Esophagus squamous epithelium (tissue), 5 donors: ENCODE measurements at places on chromosomes 11 and 22.
A peak's percentile ranks its signal among the peaks of the same experiment; 100 is the strongest.

- no peak for DNase-seq
Measured at GRCh38 chr11:85694385-85694980, 8.5 kb upstream of the CCDC89 start.

DNA sequence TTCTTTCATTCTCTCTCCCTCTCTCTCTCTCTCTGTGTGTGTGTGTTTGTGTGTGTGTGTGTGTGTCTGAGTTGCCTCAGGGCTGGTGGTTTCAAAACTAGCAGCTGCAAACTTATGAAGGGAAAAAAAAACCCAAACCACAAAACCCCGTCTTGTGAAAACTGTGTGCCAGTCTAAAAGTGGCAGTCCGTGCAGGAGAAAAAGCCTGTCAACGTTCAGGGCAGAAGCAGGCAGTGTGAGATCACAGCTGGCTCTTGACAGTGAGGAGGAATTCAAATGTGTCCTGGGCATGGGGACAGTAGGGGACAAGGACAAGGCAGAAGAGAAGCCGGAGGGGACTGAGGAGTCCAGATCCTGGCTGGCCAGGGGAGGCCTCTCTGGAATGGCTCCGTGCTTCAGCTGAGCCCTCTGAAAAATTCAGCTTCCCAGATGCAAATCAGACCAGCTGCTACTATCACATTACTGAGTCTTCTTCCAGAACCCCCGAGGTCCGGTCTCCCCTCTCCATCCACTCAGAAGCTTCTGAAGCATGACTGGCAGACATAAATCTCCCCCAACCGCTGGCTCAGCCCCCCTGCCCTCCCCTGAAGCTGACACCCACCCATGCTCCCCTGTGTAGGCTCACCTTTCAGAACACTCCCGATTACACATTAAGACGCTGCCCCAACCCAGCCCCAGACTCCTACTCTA, 31.9 kb downstream of the FLI1 start:
- DNase-seq: peak; percentile 27

DNA sequence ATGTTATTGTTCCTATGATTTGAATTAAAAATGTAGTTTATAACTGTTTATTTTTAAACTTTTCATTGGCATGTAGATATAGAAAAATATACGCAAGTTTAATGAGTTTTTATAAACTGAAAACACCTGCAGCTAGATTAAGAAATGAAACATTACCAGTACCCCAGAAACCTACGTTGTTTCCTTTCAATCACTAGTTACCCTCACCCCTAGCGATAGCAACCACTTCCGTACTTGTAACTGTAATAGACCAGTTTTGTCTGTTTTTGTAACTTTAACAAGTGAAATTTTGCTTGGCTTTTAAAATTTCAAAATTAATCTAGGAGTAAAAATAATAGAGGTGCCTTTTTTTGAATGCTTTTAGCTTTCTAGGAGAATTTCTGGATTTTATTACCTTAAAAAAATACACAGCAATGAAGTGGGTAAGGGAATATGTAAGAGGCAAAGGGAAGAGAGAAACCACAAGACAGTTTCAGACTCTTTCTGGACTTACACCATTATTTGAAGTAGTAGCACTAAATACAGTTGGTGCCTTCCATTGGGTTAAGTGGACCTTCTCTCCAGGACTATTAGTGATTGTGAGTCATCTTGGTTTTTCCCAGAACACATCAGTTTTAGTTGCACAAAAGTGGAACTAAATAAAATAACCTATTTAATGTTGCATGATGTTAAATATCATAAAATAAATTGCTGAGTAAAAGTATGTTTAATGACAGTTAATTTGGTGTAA, 18.7 kb upstream of the NAT10 start:
- no peak for DNase-seq

- no peak for DNase-seq
Measured at GRCh38 chr11:2800655-2801531, 84.7 kb downstream of the CDKN1C start.

- DNase-seq: no peak
Measured at GRCh38 chr11:103994094-103994493, 42.3 kb upstream of the DDI1 start.

GRCh38 chr11:112404112-112404511, 143.5 kb upstream of the PLET1 start:
- DNase-seq: no peak

- DNase-seq: no peak
Measured at GRCh38 chr11:44611088-44611487, 45.6 kb downstream of the CD82 start.

DNA sequence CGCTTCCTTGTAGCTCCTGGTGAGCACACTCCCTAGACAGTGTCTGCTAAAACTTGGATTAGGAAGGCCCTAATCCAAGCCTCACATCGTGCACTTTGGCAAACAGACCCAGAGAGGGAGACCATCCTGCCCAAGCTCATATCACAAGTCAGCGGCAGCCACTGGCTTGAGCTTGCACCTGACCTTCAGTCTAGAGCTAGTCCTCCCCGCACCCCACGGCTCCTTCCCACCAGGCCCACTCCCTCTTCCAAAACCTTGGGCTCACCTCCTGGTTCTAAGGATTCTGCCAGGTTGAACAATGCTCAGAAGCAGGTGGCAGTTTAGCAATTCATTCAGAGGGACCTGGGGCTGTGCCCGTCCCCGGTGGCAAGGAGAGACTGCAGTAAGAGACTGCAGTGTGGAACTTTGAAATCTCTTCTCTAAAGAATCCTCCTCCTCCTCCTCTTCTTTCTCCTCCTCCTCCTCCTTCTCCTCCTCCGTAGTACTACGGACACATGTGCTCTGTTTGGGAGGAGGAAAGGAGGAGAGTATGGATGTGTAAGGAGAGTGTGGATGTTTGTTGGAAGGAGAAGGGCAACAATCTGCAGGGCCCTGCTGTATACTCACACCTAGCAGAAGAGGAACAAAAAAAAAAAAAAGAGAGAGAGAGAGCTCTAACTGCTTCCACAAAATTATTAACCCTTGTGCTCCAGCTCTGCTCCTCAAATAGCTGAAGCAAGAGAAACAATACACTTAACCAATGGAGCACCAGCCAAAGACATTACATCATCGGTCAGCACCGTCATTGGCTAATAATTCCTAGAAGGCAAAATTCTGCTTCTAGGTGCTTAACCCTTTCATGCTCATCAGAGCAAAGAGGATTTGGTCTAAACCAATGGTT, 6.0 kb downstream of the SYN3 start:
- no peak for DNase-seq

GRCh38 chr11:1863352-1864216, 10.7 kb downstream of the LSP1 start:
- no peak for DNase-seq

GRCh38 chr11:68690671-68691401, 6.5 kb downstream of the GAL start:
- DNase-seq: no peak

DNA sequence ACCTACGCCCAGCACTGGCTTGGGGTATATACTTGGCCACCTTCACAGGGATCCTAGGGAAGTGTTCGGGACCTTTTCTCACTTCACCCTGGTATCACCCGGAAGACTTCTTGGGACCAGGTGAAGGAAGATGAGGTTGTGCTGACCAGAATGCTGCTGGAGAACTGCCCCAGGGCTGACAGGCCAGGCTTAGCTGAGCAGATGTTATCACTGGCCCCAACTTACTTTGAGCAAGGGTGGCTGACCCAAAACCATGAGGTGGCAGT, 4.5 kb downstream of the FTH1 start:
- no peak for DNase-seq

DNA sequence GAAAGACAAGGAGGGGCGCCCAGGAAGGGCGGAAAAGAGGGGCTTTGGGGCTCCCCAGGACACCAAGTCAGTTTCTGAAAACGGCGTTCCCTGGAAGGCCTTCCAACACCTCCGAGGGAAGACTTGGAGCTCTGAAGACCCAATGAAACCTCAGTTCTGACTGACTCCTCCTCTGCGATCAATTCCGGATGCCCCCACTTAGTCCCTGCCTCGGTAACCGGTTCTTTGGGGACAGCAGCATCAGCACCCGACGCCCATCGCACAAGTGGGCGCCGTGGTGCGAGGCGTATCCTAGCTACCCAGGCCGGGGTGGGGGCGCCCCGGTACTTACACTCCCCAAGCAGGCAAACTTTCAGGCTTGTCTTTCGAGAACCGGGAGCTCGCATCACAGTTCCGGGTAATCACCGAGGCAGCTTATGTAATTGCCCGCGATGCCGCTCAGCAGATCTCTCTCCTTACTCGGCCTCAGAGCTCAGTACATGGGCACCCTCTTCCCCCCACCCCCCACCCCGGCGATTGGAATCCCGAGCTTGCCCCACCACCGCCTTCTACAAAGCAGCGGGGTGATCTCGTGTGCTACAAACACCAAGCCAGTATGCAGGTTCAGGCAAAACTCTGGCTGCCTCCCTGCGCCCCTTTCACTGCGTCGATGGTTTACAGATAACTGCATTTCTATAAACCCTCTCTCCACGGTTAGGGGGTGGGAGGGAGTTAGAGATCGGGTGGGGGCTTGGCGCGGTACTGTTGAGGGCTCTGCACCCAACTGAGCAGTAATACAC, 2.0 kb downstream of the TENM4 start:
- DNase-seq: no peak

DNA sequence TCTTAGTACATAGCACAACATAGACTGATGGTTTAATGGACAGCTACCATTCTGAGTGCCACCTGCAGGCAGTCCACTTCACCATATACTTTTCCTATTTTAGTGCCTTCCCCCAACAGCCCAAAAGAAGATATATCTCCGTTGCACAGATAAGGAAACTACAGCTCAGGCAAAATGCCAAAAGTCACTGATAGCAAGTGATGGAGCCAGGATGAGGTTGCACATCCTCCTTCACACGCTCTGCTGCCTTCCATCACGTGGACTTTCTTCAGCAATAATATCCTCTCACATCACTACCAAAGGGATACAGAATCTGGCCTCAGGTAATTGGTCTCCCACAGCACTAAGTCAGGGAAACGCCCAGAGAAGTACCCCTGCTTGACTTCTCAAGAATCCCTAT, 7.5 kb downstream of the TCF20 start:
- DNase-seq: no peak

DNA sequence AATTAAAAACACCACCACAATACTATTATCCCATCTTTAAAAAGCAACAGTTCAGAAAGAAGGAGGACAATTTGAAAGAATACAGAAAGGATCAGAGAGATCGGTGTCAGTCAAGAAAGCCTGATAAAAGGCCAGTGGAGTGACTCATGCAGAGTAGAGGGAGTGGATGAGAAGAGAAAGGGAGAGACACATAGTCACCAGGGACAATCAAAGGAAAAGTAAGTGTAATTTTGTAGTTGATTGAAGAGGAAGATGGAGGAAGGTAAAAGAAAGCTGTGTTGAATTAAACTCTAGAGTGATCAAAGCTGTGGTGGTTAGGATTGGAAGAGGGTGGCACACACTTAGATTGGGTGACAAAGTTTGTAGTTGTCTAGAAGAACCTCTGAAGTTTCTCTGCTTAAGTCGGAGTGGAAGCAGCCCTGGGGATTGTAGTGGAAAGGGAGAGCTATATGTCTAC, 14.1 kb downstream of the SPECC1L start:
- DNase-seq: no peak

DNA sequence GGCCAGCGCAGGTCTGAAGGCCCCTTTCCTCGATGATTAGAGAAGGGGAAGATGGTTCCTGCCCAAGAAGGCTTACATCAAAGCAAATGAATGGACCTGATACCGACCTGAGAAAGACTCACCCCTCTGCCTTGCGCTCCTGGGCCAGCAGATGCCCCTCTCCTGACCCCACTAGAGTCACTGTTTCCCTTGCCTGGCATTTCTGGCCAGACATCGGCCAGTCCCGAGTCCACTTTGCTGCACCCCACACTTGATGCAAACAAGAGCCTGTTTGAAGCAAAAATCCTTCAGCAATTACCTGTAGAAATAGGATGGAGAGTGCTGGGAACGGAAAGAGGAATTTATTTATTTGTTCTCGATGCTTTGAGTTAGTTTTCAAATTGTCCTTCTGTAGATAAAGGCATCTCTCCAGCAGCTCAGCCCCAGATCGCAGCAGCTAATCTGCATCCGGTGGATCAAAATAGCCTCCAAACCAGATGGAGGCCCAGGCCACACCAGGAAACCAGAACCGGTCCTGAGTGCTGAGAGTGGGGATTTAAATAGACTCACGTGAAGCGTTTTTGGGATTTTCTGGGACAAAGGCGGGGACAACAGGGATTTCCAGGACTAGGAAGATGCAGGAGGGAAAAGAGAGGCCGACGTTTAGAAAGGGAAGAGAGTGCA, 148.6 kb downstream of the TRIM29 start:
- DNase-seq: no peak

- no peak for DNase-seq
Measured at GRCh38 chr11:78224906-78225420, 36.2 kb downstream of the USP35 start.

DNA sequence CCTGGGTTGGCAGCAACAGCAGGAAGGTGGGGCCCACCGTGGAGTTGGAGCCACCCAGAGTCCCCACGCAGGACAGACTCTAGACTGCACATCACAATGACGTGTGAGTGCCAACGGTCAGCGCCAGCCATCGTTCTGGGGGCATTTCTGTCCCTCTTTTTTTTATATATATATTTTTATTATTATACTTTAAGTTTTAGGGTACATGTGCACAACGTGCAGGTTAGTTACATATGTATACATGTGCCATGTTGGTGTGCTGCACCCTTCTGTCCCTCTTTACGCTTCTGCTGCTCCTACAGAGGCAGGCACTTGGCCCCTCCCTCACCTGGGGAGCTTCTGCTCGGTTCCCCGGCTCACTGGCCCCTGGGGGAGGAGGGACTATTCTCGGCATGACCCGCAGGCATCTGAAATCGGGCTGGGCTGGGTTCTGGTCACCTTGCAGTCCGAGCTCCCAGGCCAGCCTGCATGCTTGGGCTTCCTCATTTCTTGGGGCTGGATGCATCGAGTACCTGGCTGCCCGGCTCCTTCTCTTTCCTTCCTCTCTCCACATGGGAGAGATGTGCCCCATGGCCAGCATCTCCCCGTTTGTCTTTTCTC, 787.4 kb downstream of the TBC1D22A start:
- no peak for DNase-seq

DNA sequence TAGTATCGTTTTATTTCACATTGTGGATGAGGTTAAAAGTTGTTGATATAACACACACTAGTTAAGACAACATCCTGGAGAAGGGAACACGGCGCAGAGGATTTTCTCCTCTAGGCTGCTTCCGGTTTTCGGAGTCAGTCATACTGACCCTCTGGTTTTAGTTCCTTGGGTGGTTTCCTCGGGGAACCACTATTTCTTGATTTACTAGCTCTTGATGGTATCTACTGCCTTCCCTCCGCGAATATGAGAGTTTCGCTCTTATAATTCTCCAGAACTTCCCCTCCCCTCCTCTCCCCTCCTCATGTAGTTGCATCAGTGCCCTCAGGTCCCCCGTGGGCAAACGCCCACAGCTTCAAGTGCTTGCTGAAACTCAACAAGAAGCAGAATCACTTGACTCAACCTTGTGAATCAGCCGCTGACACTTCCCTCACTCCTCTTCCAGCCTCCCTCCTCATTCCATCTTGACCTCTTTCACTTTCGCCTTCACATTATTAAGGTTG, 15.9 kb upstream of the APOBEC3A start:
- DNase-seq: no peak
